ENCODE measurements at places on chromosomes 7 and 10.

- no peak for DNase-seq
Observed at GRCh38 chr7:111763221-111763801, 201.0 kb upstream of the IMMP2L start.

GRCh38 chr7:158289761-158290523 lies 297.7 kb downstream of the PTPRN2 start:
- no peak for DNase-seq

DNA sequence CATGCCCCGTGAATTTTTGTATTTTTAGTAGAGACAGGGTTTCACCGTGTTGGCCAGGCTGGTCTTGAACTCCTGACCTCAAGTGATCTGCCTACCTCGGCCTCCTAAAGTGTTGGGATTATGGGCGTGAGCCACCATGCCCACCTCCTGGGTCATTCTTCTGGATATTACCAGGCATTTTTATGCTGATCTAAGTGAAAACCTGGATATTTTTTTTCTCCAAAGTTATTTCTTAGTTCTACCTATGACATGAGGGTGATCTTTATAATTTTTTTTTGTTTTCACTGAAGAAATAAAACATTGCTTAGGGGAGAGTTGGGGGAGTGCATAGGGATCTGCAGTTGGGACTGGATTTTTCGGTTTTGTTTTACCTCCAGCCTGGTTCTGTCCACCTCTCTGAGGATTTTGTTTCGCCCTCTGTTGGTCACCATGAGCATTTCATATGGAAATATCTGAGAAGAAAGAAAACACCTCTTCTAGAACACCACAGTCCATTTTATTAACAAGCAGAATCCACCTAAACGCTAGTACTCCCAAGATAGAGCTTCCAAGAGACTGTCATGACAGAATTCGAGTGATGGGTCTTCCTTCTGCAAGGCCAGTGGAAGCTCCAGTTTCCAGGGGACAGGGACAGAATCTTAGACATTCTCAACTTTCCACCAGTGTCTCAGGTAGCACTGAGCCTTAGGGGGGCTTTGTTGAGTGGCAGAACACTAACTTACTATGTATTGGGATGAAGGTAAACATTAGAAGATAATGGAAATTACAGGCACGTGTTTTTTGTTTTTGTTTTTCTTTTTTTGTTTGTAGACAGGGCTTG lies 33.4 kb upstream of the AFAP1L2 start:
- no peak for DNase-seq

- DNase-seq: no peak
Observed at GRCh38 chr10:78263521-78263988, 229.9 kb downstream of the RPS24 start.

GRCh38 chr10:96096958-96097357 lies 33.1 kb upstream of the ZNF518A start:
- no peak for DNase-seq

DNA sequence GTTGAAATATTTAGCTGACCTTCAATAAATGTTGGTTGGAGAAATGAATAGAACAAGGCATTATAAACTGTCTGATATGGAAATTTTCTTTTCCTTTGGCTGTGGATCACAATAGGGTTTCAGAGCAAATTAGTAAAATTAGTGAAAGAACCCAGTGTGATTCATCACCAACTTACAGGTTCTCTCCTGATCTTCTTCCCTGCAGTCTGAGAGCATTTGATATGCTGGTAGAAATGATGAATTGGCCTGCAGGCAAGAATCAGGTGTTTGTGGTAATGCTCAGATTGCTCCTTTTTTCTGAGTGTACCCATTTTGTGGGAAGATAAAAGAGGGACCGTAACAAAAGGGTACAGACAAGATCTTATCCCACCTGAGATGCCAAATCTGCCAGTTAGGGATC lies 51.9 kb downstream of the BTAF1 start:
- no peak for DNase-seq

GRCh38 chr7:54888734-54889082 lies 129.7 kb upstream of the SEC61G start:
- DNase-seq: no peak

- DNase-seq: no peak
Observed at GRCh38 chr7:141301544-141301943, 227.7 kb downstream of the TMEM178B start.

GRCh38 chr7:151146761-151147160 lies 20.7 kb downstream of the GBX1 start:
- DNase-seq: no peak

- DNase-seq: no peak
Observed at GRCh38 chr10:98265403-98266378, 2.3 kb downstream of the LOXL4 start.

GRCh38 chr10:78811174-78811573 lies 257.6 kb upstream of the ZMIZ1 start:
- DNase-seq: no peak

- no peak for DNase-seq
Observed at GRCh38 chr10:29063806-29064644, 224.8 kb upstream of the LYZL1 start.

GRCh38 chr10:52740913-52741675 lies 31.5 kb downstream of the MBL2 start:
- peak; percentile 90 for DNase-seq

DNA sequence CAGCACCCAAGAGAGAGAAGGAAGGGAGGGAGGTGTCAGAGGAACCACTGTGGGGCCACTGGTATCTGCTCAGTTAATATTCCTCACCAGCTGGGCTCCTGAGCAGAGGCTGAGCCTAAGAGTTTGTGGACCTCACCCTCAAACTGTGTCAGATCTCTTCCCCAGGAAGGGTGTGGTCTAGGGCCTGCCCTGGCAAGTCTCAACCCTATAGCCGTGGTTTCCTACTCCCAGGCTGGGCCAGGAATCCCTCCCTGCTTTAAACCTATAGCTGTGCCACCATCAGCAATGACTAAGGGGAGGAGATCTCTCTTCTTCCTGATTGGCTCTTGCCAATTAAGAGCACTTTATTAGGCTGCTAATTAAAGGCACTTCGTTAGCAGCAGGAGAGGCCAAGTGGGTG lies 29.9 kb downstream of the POLL start:
- DNase-seq: peak; percentile 37

DNA sequence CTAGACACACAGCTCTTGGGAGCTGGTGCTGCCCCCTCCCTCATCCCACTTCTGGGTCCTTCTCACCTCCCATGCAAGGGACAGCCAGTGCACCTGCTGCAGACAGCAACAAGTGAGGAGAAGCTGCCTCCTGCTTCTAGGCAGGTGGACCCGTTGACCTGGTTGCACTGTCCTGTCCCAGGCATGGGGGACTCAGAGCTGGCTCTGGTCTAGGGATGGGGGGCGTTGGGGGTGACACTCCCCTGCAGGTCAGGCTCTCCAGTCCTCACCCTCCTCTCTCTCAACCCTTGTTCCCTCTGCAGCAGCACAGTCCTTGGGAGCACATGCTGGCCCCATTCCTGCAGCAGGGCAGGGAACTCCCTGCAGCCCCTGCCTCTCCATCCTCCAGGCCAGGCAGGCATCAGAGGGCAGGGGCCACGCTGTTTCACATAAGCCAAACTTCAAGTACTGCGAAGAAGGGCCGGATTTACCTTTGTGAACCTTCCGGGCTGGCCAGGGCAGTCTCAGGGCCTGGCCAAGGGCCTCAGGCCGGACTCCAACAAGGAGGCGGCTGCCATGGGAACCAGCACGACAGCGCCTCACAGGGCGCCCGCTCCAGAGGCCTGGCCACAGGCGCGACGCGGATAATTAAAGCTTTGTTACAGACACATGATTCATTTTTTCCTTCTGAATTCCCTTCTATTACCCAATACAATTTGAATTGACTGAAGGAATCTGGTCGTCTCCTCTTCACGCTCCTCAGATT lies 48.5 kb downstream of the RASGEF1A start:
- no peak for DNase-seq

DNA sequence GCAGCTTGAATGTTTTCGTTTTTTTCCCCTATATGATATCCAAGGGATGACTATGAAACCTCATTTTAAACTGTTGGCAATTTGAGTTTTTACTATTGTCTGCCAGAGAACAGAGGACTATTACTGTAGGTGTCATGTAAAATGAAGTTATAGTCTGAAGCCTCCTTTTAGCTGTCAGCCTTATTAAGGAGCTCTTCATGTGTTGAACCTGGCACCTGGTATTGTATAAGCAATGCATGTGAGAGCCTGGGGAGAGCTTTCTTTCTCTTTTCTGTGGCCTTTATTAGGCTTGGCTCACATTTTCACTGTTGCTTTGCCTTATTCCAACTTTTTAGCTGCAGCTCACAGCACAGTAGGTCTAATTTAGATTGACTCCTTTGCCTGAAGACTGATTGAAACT lies 119.1 kb upstream of the FOXP2 start:
- no peak for DNase-seq

- no peak for DNase-seq
Observed at GRCh38 chr7:73936967-73937366, 76.0 kb downstream of the TMEM270 start.

DNA sequence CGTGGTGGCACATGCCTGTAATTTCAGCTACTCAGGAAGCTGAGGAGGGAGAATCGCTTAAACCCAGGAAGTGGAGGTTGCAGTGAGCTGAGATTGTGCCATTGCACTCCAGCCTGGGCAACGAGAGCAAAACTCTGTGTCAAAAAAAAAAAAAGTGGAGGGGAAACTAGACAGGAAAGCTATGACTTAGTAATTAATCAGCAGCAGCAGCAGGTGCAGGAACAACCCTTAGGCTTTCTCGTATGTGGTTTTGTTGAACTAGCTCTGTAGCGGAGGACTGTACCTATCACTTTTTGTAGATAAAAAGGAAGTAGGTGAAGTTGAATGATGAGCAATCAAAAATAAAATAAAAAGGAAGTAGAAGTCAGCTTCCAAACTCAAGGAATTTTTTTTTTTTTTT lies 76.9 kb upstream of the KMT2C start:
- DNase-seq: no peak

GRCh38 chr10:70974351-70974901 lies 86.1 kb upstream of the PCBD1 start:
- DNase-seq: no peak

- DNase-seq: no peak
Observed at GRCh38 chr10:110916554-110917346, 2.2 kb downstream of the BBIP1 start.

DNA sequence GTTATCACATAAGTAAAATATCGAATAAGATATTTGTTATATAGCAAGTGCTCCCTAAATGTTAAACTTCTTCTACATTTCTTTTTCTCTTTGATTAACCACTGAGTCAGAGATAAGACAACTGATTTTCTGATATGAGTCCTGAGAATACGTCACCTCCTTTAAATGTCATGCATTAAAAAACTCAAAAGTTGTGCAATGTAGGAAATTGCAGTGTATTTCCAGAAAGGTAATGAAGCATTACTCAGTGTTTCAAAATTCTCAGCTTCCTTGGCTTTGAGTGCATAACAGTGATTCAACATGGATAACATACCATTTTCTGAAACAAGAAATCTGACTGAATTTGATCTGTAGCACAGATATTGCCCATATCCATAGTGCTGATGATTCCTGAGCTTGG lies 155.8 kb downstream of the BMPER start:
- DNase-seq: no peak

- DNase-seq: peak; percentile 93
Observed at GRCh38 chr10:89207801-89208551, 859 bp upstream of the CH25H start.

DNA sequence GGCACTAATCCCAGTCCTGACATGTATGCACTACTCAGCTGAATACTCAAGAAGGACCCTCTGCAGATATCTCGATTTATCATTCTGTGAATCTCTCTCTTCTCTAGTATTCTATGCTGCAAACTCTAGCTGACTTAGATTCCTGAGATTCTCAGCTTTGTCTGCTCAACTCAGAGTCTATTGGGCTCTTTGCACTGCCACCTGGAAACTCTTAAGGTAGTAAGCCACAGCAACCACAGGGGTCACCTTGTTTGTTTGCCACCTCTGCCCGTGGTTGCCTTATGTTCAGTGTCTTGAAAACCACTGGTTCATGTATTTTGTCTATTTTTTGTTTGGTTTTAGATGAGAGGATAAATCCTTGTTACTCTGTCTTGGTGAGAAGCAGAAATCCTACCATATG lies 72.9 kb downstream of the SP8 start:
- no peak for DNase-seq

DNA sequence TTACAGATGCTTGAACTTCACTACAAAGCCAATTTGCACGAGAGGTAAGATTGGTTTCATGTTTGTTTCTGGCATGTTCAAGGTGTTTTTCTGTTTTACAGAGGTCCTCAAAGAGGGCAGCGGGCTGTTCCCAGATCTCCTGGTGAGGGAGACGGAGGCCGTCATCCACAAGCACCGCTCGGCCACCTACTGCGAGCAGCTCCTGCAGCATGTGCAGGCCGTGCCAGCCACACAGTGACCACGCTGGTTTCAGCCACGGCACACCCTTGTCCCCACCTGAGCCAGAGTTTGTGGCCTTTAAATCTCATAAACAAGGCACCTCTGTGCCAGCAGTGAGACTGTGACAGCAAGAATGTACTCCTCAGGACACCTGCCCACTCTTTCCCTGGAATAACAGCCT lies 46.9 kb upstream of the SUN1 start:
- no peak for DNase-seq

- no peak for DNase-seq
Observed at GRCh38 chr10:95430231-95430951, 130.8 kb downstream of the SORBS1 start.

- no peak for DNase-seq
Observed at GRCh38 chr7:106731646-106732444, 70.9 kb upstream of the CCDC71L start.

- no peak for DNase-seq
Observed at GRCh38 chr7:120521761-120522737, 249.1 kb downstream of the KCND2 start.

DNA sequence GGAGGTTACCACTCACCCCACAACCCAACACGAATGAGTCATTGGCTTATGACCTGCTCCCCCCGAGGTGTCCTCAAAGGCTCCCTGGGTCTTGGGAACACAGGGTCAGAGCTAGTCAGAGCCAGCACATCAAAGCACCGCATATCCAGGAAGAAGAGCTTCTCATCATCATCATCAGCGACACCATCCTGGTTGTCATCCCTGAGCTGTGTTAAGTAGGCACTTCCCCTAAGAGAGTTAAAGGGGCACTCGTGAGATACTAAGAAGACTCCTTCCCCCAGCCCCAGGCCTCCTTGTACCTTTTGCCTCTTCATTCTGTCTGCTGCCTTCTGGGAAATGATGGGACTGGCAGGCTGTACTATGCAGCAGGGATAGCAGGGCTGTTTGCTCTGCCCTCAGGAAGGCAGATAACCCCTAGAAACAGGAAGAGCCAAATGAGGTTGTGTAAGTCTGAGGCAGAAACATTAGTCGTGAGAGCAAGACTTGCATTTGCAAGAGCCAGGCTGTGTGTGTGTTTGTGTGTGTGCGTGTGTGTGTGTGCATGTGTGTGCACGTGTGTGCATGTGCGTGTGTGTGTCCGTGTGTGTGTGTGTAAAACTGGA lies 11.1 kb upstream of the CPA1 start:
- no peak for DNase-seq

- no peak for DNase-seq
Observed at GRCh38 chr7:21850531-21851285, 95.0 kb downstream of the CDCA7L start.

Data from esophagus muscularis mucosa (tissue), 4 donors.